NCI-H446 (cell line): ENCODE measurements at places on chromosomes 12 and 14.

DNA sequence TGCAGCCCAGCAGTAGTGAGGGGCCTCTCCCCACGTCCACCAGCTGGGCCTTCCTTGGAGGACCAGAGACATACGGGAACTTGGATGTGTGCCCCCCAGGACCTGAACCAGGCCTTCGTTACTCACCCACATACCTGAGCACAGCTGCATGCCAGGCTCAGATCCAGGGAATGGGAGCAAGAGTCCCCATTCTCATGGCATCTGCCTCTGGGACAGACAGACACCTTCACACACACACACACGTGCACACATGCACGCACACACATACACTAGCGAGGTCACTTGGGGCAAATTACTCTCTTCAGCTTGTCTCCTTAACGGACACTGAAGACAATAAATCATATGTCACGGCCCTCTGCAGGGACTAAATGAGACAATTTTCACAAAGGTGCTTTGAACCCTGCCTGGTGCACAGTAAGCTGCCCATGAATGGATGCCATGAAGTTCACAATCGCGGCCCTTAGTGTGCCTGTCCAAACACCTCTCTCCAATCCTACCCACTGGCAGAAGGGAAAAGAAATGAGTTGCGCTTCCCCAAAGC, 5.7 kb downstream of the SCARB1 start:
- no peak for DNase-seq

GRCh38 chr12:48070033-48070432, 35.8 kb downstream of the SENP1 start:
- no peak for DNase-seq

DNA sequence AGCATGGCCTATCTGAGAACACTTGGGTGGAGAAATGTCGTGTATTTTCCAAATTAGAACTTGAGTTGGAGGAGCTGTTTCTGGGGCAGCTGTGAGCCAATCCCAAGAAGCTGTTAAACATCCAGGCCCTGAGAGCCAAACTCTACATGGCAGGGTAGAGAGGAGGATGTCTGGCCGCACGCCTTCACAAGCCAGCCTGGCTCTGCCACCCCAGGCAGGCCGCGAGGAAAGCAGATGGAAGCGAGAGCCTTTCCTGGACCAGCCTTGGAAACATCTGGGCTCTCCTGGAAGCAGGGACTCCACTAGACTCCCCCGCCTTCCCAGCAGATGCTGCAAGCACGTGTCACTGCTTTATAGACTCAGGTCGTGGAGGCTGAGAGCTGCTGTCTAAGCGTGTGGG, 312.8 kb upstream of the FKBP4 start:
- DNase-seq, result peak; percentile 23

DNA sequence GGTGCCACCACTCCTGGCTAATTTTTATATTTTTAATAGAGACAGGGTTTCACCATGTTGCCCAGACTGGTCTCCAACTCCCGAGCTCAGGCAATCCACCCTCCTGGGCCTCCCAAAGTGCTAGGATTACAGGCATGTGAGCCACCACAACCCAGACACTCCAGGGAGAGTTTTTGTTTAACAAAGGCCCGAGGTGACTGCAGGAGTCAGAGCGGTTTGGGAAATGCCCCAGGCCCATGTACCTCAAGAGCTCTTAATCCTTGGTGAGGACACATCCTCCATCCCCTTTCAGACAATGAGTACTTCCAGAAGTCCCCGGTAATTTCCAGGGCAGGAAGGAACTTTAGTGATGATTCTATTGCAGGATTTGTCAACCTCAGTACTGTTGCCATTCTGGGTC, 176.0 kb downstream of the ESRRB start:
- DNase-seq, result no peak

GRCh38 chr14:81243499-81243898, 22.7 kb upstream of the GTF2A1 start:
- DNase-seq, result no peak

- no peak for DNase-seq
Measured at GRCh38 chr12:95887311-95887710, 28.6 kb downstream of the SNRPF start.
